Activated CD4-positive, alpha-beta T cell treated with anti-CD3 and anti-CD28 coated beads, Interleukin-2, amount 10 ng/mL, durations not matched to agents 7 days and 5 days (primary cell): ENCODE measurements at places on chromosomes 16 and 17.
A peak's percentile ranks its signal among the peaks of the same experiment; 100 is the strongest.

DNA sequence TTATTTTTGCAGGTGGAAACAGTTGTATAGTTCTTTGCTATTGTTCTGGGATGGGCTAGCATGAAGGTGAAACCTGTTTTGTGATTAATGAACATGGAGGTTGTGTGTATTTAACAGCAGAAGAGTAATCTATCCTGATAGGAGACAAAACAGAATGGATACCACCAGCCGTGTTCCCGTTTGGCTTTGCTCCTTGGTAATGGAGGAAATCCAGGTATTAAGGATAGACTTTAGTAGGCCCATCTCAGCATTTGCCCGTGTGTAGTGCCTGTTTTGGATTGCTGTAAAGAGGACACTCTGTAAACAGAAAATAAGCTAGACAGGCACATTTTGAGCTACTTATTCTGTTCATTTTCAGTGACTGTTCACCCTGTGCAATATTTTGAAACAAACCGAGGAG, 215.1 kb downstream of the RBFOX1 start:
- no peak for DNase-seq

DNA sequence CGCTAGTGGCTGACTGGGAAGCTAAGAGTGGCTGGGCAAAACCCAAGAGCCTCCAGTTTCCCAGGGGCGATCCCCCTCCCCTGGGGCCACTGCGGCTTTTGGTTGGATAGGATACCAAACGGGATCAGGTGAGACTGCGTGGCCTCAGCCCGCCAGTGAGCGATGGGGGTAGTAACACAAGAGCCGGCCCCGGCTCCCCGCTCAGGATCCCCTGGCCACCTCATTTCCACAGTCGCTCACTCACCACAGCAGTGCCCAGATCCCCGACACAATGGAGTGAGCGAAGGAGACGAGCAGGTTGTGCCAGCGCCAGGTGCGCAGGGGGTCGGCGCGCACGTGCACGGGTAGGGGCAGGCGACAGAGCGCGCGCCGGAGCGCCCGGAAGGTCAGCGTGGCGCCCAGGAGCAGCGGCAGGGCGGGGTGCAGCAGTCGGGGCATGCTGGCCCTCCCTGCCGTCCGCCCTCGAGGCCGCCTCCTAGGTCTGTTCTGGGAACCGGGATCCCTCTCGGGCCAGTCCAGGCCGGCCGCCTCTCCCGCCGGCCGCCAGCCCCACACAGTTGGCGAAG, 290 bp downstream of the TLCD1 start:
- DNase-seq = peak; percentile 30

DNA sequence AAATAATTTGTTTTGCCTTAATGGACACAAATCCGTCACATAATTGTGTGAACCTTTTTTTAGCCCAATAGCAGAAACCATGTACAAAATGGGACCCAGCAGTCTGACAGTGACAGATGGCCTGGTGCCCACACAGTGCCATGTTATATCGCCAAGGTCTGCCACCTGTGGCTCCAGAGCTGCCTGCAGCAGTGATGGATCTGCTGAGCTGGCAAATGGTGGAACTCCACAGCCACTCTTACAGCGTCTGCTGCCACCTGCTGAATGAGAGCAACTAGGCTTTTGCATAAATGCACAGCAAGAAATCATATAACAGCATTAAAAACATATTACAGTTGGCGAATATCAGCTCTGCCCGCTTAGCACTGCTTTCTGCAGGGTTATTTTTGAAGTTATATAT, 59.4 kb downstream of the NUP93 start:
- peak; percentile 55 for DNase-seq

DNA sequence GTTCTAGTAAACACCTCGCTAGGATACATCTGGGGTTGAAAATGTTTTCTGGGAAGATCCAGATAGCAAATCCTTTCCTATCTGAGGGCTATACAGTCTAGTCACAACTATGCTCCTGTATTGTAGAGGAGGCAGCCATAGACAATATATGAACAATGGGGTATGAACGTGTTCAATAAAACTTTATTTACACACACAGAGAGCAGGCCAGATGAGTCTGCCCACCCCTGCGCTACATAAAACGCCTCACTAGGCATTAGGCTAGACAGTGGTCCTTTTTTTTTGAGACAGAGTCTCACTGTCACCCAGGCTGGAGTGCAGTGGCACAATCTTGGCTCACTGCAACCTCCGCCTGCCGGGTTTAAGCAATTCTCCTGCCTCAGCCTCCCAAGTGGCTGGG, 11.1 kb downstream of the USP36 start:
- DNase-seq = no peak

- no peak for DNase-seq
Measured at GRCh38 chr16:85344502-85345128, 232.3 kb upstream of the CIBAR2 start.

DNA sequence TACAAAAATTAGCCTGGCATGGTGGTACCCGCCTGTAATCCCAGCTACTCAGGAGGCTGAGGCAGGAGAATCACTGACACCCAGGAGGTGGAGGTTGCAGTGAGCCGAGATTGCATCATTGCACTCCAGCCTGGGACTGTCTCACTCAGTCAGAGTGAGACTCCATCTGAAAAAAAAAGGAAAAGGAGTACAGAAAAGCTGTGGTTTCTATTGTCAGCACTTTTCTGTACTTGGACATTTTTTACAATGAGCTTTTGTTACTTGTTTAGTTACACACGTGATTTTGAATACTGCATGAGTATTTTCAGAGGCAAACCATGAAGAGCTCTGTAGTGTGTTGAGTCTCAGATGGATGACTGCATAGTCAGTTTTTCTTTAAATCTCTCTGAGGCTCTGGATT, 26.3 kb downstream of the ZC3H18 start:
- DNase-seq = no peak

- DNase-seq = no peak
Measured at GRCh38 chr17:17149520-17150447, 56.3 kb downstream of the PLD6 start.

GRCh38 chr17:43200127-43200526, 11.5 kb upstream of the TMEM106A start:
- no peak for DNase-seq

GRCh38 chr16:3115561-3115960, 3.2 kb downstream of the ZNF205 start:
- no peak for DNase-seq

GRCh38 chr16:6160871-6161270, 1063.3 kb upstream of the EEF2KMT start:
- no peak for DNase-seq

GRCh38 chr16:19776147-19776546, 58.1 kb downstream of the IQCK start:
- DNase-seq = no peak

DNA sequence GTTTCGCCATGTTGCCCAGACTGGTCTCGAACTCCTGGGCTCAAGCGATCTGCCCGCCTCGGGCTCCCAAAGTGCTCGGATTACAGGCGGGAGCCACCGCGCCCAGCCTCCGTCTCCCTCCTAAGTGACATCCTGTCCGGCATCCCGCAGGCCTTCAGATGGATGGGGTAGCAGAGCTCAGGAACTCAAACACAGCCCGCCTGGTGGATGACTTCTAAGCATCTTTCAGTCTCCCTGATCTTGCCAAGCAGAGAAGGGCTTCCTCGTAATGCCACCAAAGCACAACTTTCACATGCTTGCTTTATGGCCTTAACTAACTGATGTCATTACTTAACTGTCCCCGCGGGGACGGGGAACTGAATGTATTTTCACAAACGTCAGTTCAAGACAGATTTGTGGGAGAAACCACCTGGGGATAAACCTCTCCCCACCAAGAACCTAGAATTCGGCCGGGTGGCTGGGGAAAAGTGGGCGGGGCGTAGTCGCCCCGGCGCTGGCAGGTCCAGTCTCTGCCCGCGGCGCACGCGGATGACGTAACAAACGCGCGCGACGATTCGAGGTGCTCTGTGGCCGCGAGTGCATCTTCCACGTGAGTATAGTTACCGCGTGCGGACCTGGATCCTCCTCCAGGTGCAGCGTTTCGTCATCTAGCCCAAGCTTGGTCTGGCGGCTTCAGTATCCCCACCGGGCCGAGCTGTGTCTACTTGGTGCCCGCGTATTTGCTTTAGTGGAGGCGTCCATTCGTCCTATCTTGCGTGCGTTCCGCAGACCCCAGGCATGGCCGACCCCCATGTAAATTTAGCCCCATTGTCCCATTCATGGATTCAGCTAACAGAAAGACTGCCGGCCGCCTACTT, at the start of gene PFAS:
PFAS (plus strand) TSS at position 539 of the 857 bp plus-strand sequence. CDS start 4,649 bp downstream, outside the sequence.
- DNase-seq = peak; percentile 96

DNA sequence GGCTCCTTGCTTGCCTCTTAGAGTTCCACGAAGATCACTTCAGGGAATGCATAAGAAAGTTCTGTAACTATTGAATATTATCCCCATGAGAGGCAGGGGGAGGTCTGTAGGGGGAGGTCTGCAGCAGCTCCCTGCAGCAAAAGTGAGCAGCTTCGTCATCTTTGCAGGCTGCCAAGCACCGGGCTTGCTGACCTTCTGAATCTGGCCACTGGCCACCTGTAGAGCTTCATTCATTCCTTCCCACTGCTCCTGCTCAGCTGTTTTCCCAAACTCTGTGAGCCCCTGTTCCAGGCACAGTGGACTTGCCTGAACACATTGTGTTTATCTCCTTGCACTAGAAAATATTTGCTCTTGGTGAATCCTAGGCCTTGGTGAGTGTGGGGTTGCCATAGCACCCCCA, 443.3 kb downstream of the HAPSTR1 start:
- DNase-seq = no peak

GRCh38 chr17:45388604-45389325, 43.9 kb downstream of the ARHGAP27 start:
- no peak for DNase-seq

- DNase-seq = no peak
Measured at GRCh38 chr17:5821803-5822202, 237.5 kb upstream of the NLRP1 start.

DNA sequence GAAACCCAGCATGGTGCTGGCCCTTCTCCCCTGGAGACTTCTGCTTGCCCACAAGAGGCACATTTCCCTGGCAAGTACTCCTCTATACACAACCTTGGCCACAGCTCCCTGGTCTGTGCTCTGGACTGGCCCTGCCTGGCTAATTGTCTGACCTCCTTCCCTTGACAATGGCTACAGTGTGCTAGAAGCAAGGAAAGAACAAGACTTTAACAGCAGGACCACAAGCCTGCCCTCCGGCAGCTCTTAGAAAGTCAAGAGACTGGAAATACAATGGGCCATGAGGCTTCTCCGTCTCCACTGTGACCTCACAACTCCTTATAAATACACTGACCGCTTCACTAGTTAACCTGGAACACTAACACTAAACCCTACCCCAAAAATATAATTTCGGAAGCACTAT, 36.7 kb downstream of the LIG3 start:
- DNase-seq = no peak

DNA sequence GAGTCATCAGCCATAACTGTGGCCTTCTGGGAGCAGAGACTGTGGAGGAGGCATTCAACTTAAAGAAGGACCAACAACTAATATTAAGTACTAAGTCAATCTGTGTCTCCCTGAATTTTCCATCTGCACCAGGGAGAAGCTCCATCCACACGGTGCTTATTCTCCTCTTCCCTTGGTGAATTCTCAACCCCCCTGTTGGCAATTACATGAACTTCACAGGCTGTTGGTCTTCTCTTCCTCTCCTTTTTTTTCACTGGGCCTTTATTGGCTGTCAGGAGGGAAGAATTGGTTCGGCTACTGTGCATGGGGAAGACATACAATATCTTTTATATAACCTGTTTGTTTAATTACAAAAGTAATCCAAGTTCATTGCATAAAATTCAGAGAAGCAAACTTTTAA, 152.8 kb upstream of the IRX6 start:
- DNase-seq = no peak

- no peak for DNase-seq
Measured at GRCh38 chr17:3923466-3924190, 7.4 kb upstream of the P2RX1 start.
